HEK293T (cell line): ENCODE measurements at places on chromosomes 1 and 21.

DNA sequence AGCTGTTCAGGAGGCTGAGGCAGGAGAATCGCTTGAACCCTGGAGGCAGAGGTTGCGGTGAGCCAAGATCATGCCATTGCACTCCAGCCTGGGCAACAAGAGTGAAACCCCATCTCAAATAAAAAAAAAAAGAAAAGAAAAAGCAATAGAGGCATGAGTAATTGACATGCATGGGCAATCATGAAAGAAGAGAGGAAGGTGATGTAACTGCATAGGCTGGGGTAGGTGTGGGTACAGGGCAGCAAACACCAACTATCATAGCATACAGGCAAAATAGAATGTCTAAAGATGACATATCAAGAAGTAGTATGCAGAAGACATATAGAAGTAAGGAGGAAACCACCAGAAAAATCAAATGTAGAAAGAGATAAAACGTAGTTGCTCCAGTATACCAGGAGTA, 19.0 kb upstream of the MGST3 start:
- DNase-seq: no peak

DNA sequence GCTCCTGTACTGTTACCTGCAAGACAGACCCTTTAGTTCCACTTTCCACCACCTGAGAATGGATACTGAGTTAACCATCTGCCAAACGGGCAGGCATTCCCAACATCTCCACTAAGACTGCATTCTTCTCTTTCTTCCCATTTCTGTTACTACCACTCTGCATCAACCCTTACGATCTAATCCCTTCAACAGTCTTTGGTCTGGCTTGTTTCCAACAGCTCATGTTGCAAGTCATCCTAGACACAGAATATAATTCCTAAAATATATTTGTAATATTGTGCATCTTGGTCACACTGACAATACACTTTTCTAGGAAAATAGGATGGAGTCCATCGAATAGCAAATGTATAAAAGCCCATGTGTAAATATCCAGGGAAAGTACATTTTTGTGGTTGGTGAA, 166.7 kb downstream of the SIPA1L2 start:
- DNase-seq: no peak

DNA sequence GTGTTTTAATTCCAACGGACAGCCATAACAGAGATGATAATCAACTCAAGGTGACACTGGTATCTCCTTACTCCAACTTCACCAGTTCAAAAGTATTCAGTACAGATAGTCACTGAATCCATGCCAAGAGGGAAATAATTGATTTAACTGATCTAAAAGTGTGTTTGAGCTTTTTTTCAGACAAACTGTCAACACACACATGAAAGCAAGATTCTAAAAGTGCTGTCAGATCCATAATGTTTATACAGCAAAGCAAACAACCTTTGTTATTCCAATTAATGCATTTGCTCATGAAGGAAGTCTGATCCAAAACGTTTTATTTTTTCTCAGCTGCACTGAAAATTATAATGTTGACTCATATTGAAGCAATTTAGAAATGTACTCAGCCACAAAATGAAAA, 5.9 kb upstream of the PRKAA2 start:
- no peak for DNase-seq

DNA sequence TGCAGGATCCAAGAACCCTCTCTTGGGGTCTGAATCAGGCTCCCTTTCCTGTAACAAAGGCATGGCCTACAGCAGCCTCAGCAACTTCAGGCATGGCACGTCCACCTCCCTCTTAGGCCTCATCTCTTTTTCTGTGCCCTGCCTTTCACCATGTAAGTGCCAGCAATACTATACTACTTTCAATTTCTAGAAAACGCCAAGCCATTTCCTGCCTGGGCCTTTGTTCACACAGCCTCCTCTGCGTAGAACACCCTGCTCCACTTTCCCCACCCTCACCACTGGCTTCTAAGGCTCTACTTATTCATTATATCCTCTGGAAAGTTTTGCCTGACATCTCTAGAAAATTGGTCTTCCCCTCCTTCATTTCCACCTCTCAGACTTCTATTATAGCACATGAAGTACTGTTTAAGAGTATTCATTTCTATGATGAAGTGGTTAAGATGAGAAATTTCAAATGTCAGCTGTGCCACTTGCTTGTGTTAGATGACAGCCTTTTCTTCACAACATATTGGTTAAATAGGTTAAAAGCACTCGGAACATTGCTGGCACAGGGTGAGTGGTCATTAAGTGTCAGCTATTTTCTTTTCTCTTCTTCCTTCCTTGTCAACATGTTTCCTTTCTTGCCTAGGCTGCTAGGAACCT, 41.6 kb upstream of the VWA5B1 start:
- no peak for DNase-seq

DNA sequence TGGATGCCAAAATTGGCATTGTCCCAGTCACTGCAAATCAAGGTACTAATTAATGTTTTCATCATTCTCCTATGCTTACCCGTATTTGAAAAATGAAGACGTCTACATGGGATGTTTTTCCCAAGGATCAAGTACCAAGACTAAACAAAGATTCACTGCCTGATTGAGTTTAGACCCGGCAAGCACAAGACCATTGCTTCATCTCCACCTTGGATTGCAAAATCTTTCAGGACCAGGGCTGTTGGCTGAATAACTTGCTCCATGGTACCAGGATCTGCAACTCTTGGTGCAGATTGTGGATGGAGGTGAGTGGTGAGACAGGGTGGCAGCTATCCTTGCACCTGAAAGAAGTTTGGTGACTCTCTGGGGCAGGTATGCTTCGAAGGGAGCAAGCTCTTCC, 122.5 kb upstream of the ETS2 start:
- DNase-seq: no peak

DNA sequence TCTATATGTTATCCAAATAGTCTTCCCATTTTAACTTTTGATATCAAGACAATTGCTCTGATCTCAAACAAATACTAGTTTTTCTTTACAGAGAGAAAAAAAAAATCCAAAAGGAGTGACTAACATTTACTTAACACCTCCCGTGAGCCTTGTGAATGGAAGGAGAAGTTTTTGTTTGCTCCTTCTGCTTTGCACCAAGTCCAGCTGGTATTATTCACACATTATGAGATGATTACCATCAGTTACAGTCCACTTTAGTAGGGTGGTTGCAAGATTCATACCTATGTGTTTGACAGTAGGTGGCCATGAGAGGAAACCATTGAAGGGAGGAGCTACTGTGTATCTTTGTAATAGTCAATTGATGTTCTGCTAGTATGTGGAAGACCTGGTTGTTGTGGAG, 443.4 kb upstream of the ZP4 start:
- no peak for DNase-seq

- no peak for DNase-seq
These were observed 29.4 kb downstream of the NENF start for GRCh38 chr1:212461916-212462660.
